ENCODE measurements at places on chromosomes 5 and 9. TPM values are rescaled to one million over a fixed set of nuclear protein-coding genes. Genes with fewer than 3 reads are reported as not detected.

Gene ADAMTSL1
- total RNA-seq, result 134 TPM

Gene SPINK13
- total RNA-seq, result not detected

Gene TAS2R1
- total RNA-seq, result not detected

Gene CYLC2
- not detected for total RNA-seq

Gene UNC5A
- total RNA-seq, result under 0.01 TPM

Gene ADGRV1
- total RNA-seq, result 0.20 TPM

Gene PGGT1B
- total RNA-seq, result 11.0 TPM

Gene GNPDA1
- 47.4 TPM for total RNA-seq

Gene GRPEL2
- 24.0 TPM for total RNA-seq

Gene LRRC19
- total RNA-seq, result not detected

Gene FAM200C
- 3.9 TPM for total RNA-seq

Gene ZNF454
- total RNA-seq, result 0.78 TPM

Gene ALDOB
- not detected for total RNA-seq

Gene FBXO10
- total RNA-seq, result 9.0 TPM

Gene GPR151
- not detected for total RNA-seq

Gene RAB3C
- not detected for total RNA-seq

Gene IFNB1
- not detected for total RNA-seq

Gene IFNA13
- total RNA-seq, result not detected

Gene FOXE1
- not detected for total RNA-seq

Data from subcutaneous preadipocyte (primary cell).